ENCODE measurements at places on chromosomes 2 and 18.

DNA sequence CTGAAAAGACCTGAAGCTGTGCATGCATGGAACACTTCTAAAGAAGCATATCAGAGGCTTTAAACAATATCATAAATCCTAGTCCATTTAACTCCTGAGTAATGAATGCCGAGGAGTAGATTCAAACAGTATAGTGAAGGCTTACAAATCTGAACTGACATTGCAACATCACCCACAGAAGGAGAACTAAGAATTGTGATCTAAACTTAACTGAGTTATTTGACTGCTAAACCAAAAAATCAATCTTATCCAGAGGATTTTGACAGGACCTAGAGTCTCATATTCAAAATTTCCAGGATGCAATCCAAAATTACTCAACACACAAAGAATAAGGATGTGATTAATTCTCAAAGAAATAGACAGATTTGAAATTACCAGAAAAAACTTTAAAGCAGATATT, 181.0 kb downstream of the SLC39A10 start:
- no peak for DNase-seq

DNA sequence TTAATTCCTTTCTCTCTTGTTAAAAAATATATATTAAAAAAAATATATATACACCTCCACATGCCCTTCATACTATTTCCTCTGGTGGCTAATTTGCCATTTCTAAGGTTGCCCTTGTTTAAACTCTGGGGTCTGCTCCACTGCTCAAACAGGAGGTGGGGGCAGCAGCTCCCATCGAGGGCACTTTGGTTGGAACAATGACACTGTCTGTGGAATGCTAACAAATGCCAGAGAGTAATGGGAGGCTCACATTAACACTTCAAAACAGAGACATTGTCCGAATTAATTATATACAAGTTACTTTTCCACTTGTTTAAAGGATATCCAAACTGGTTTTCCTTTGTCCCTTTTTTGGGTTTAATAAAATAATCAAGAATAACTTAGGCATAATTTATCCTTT, 58.8 kb upstream of the CD302 start:
- DNase-seq: no peak

- no peak for DNase-seq
Measured at GRCh38 chr2:54122939-54123338, 7.5 kb downstream of the ACYP2 start.

DNA sequence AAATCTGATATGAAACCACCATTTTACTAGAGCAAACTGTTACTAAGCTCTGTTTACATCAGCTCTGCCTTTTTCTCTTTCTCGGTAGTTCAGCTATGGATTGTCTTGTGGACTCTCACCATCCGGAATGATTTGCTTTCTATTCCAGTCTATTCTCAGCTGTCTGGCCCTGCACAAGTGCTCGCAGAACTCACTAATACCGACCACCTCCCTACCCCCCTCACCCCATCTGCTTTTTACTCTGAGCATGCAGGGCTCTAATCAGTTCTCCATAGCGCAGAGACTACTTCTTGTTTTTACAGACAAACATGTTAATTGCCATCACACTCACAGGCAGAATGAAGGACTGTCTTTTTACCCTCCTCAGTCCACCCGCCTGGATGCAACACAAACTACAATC, 180.7 kb upstream of the POU3F3 start:
- DNase-seq: no peak

GRCh38 chr18:57772387-57772799, 30.7 kb downstream of the ATP8B1 start:
- DNase-seq: no peak

- DNase-seq: no peak
Measured at GRCh38 chr2:134703426-134703825, 15.4 kb downstream of the TMEM163 start.

DNA sequence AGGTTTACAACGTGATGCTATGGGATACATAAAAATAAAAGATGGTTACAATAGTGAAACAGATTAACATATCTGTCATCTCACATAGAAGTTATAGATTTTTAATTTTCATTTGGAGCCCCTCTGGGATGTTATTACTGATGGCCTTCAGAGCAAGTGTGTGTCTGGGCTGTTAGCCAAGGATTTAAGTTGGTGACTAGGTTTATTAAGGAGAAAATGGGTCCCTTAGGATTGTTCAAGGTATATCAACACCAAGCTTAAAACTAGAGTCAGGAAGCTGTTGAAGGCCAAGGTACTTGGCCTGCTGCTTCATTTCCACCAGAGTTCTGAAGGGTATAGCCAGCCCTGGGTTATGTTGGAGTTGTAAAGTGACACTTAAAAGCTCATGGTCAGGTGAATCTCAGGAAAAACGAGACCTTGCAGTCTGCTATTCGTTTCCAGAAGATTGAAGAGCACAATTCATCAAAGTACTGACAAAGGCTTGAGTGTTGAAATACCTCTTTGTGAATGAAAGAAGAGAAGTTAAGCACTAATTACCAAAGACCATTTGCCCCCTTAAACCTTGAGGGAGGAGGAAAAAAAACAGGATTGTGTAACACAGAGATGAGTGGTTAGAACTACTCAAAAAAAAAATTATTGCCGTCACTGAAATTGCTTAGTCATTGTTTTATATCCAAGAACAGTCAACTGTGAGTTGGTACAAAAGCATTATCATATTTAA, 48.4 kb downstream of the MAP2 start:
- DNase-seq: no peak

DNA sequence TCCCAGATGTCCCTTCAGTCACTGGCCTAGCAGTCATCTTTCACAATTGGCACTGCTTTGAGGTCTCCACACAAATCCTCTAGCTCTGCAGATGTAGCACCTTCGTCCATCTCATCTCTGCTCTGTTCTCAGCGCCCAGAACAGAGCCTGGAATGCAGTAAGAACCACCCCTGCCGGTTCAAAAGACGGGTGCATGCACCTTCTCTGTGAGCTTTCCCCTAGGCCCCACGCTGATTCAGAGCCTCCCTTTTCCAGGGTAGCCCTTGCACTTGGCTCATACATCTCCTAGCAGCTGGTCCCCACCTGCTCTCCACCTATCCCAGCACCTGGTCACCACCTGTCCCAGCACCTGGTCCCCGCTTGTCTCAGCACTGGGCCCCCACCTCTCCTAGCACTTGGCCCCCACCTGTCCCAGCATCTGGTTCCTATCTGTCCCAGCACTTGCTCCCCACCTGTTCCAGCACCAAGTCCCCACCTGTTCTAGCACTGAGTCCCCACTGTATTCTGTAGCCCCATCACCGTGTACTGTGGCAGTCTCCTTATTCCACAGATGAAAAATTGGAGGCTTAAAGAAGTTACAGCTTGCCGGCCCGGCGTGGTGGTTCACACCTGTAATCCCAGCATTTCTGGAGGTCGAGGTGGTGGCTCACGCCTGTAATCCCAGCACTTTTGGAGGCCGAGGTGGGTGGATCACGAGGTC, 4.7 kb upstream of the KCNF1 start:
- no peak for DNase-seq

GRCh38 chr18:2396162-2396505, 175.2 kb downstream of the METTL4 start:
- DNase-seq: no peak
